ENCODE measurements at places on chromosomes 12 and 14.

DNA sequence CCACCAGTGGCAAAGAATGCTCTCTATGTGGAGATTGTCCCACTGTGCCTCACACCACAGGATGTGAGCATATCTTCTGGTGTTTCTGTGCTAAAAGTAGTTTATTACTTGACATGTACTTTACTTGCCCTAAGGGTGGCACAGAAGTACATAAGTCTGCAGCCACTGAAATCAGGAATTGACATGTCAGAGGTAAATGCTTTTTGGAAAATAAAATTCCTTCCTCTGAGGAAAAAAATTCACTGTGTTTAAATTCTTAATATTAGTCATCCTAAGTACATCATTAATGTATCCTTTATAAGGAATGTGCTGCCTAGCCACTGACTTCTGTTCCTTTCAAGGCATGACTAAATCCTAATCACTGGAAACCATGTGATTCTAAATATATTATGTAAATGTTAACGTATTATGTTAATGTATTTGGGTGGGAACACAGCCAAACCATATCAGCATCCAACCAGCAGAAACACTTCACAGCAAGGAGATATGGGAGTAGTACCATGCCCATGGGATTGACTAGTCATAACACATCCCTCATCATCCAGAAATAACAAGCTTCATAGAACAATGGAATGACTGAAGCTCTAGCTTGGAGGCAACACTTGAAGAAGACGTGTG is 239.7 kb upstream of the PPFIA2 start:
- no peak for DNase-seq

- DNase-seq = no peak
Measured at GRCh38 chr12:5713599-5714081, 231.4 kb downstream of the ANO2 start.

DNA sequence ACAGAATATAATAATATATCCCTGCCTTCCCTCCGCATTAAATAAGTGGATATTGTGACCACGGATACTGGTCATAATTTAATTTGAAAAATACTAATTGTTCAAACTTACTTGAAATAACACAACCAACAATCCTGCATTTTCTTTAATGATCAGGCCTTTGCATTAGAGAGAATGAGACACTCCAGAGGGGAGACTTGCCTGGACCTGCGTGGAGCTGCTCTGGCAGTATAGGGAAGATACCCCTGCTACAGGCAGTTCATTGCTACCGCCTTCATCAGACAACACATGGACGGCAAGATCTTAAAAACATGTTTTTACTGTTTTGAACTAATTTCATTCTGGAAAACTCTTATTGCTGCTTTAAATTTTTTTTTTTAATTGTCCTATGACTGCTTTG is 211.0 kb upstream of the FAR2 start:
- no peak for DNase-seq

DNA sequence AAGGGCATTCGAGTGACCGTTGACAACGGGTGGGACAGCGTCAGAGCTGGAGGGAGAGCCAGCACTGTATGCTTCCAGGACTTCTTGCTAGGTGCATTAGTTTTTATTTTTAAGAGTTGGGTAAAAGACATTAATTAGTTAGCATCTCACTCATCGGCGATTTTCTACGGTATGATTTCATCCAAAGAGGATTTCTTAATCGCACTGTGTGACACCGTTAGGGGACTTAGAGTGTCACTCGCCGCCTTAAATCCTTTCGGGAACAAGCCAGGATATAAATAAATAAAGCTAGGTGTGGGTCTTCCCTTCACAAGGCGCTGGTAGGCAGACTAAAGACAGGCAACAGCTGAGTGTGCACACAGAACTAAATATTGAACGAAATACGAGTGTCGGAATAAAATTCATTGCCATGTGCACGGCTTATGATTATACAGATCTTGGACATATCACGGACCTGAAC is 869 bp upstream of the NOVA1 start:
- DNase-seq = no peak

DNA sequence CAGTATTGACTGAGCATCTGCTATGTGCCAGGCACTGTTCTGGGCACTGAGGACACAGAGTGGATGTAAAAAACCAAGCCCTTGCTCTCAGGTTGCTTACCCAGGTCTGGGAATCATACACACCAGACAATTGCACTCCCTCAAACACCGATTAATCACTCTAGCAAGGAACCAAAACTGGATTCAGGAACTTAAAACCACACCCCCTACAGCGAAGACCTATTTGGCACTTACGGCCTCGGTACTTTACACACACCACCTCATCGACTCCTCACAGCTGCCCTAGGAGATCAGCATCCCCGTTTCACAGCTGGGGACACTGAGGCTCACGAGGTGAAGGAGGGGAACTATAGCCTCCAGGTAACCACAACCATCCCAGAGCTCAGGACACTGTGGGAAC is 1.6 kb downstream of the GLTP start:
- no peak for DNase-seq

DNA sequence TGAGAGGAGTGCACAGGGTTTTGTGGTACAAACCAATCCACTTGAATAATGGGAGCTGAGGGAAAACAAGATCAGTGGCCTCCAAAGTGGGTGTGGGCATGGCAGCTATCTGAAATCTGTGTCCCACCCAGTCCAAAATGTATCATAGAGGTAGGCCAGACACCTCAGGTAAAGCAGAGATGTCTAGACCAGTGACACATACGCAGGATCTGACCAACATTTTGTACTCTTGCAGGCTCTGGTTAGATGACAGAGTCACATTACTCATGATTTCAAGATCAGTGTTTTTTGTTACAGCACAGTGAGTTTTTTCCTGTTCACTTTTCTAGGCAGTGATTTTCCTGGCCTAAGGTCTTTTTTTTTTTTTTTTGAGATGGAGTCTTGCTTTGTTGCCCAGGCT is 211.8 kb downstream of the PCNX1 start:
- DNase-seq = no peak

DNA sequence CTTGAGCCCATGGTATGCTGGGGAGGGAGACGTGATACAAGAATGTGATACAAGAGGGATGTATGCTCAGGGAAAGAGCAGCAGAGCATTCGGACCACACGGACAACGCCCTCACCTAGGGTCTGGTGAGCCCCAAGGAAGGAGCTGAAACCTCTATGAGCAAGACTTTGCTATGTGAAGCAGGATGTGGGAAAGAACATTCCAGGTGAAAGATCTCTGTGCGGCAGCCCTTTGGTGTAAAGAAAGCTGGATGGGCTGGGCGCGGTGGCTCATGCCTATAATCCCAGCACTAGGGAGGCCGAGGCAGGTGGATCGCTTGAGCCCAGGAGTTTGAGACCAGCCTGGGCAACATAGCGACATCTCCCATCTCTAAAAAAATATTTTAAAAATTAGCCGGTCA is 16.9 kb upstream of the FICD start:
- DNase-seq = no peak

- no peak for DNase-seq
Measured at GRCh38 chr14:99735189-99736135, 51.4 kb downstream of the CYP46A1 start.

DNA sequence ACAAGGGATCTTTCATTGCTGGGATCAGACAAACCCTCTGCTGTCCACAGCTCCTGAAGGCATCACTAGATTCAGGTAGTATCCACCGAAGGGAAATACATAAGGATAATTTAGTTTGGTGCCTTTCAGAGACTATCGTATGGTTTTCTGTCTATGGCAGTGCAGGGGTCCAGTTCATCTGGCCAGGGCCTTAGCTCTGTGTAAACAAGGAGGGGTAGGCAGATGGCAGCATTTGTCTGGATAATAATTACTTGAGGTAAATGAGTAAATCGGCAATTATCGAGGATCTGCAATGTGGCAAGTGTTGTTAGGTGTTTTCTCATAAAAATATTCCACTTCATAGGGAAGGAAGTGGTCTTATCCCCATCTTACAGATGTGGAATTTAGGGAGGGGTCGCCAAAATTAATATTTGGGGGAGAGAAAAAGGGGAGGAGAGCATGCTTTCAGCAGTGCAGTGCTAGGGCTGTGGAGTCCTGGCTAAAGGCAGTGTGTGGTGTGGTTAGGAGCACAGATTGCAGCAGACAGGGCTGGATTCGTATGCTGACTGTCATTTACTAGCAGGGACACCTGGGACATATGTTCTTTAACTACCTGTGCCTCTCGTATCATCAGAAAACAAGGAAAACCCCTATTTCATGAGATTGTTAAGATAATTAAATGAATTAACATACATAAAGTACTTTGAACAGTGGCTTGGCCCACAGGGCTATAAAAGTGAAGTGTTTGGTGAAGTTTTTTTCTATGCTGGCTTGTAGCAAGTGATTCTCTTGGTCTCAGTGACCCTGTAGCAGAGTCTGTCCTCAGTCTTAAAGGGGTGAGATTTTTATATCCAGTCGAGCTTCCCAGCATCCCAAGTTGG is 27.1 kb downstream of the RASSF8 start:
- DNase-seq = no peak

GRCh38 chr14:29650554-29651269 is 276.9 kb downstream of the PRKD1 start:
- no peak for DNase-seq

- no peak for DNase-seq
Measured at GRCh38 chr12:122862110-122862634, 26.9 kb downstream of the HIP1R start.
